Sciatic nerve (tissue), 2 donors: ENCODE measurements at places on chromosomes 5 and 9. TPM values are rescaled to one million over a fixed set of nuclear protein-coding genes. Genes with fewer than 3 reads are reported as not detected.

- DNase-seq: no peak
Observed at GRCh38 chr5:80254767-80255430, 949 bp downstream of the SERINC5 start.

DNA sequence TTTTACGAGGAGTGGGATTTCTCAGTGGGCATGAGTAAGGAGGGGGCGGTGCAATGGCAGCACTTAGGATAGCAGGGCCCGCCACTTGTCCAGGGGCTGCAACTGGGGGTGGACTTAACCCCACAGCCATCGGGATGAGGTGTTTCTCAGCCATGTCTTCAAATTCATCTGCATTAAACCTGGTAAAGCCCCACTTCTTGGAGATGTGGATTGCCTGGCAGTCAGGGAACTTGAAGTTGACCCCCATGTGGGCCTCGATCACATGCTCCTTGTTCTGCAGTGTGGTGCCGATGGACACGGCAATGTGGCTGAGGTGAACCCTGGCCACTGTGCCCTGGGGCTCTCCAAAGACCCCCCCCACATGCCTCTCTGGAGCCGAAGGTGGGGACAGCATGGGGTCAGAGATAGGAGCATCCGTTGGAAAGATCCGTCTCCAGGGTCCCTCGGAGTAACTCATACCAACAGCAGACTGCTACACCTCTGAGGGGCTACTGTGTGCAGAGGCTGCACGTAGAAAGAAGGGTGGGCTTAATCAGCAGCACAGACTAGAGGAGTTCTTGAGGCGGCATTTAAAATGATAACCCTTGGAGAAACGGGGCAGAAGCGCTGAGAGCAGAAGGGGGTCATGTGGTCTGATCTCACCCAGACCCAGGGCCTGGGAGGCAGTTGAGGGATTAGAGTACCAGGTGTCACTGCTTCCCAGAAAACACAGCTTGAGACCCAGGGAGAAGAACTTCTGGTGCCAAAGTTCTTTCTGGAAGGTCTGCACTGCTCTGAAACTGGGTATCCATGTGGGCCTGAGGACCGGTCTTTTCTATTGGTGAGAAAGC, 141.4 kb downstream of the MTX3 start:
- no peak for DNase-seq

- no peak for DNase-seq
Observed at GRCh38 chr9:93458712-93459111, 5.3 kb upstream of the FAM120AOS start.

- DNase-seq: no peak
Observed at GRCh38 chr5:114419067-114419388, 57.2 kb downstream of the KCNN2 start.

GRCh38 chr5:68710514-68710913, 383.3 kb upstream of the SLC30A5 start:
- DNase-seq: no peak

MLANA gene
- total RNA-seq: not detected

DNA sequence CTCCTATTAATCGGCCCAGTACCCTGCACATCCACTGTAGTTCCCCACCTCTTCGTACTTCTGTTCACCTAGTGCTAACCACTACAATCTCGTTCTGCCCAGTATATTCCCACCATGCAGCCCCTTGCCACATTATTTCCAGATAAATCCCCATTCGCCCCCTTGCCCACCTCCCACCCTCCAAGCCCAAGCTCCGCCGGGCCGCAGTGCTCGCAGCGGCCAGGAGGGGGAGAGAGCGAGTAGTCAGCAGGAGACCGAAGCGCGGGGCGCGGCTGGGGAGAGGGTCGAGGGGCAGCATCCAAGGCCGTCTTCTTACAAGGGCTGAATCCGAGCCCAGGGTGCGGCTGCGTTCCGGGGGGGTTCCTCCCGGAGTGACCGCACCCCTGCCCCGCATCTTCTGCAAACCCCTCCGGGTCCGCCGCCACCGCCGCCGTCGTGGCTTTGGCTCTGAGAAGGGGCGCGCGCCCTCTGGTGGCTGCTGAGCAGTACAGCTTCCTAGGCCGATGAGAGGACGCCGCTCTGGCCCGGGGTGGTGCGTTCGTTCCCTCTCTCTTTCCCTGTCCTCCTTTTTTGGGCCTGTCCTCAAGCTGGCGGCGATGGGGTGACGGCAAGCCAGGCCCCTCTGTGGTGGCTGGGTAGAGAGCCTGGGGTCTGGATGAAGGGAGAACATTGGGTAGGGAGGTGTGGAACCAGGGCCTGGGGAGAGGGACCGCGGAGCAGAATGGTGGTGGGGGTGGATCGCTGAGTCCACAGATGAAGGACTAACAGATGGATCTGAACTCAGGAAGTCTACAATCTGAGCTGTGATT, 30.0 kb upstream of the PSD2 start:
- DNase-seq: peak; percentile 91

DNA sequence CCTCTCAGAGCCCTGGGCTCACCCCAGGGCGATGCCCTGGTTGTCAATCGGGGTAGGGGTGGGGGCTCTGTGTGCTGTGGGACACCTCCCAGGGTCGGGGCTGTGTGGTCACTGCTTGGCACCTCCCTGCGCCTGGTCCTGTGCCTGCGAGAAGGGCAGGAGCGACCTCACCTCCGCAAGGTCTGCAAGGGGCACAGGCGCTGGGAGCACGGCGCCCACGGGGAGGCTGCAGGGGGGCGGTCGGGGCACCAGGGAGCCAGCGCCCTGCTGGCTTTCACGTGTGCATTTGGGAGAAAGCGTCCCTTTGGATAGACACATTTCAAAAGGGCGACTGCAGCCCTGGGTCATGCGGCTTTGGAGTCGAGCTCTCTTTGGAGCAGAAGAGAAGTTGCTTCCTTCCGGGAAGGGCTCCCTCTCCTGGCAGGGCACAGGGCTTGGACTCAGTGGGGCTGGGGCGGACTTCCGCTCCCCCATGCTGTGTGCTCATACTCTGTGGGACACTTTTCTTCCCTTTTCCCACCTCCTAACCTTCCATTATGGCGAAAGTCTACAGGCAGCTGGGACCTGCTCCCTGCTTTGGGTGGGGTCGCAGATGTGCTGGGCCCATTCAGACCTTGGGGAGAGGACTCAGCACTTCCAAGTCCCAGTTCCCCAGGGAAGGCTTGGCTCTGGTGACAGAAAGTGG, 52.9 kb upstream of the SLC28A3 start:
- DNase-seq: no peak

GRCh38 chr9:92315456-92315855, 9.7 kb downstream of the NOL8 start:
- no peak for DNase-seq

- DNase-seq: no peak
Observed at GRCh38 chr9:124052401-124052800, 40.8 kb downstream of the LHX2 start.

DNA sequence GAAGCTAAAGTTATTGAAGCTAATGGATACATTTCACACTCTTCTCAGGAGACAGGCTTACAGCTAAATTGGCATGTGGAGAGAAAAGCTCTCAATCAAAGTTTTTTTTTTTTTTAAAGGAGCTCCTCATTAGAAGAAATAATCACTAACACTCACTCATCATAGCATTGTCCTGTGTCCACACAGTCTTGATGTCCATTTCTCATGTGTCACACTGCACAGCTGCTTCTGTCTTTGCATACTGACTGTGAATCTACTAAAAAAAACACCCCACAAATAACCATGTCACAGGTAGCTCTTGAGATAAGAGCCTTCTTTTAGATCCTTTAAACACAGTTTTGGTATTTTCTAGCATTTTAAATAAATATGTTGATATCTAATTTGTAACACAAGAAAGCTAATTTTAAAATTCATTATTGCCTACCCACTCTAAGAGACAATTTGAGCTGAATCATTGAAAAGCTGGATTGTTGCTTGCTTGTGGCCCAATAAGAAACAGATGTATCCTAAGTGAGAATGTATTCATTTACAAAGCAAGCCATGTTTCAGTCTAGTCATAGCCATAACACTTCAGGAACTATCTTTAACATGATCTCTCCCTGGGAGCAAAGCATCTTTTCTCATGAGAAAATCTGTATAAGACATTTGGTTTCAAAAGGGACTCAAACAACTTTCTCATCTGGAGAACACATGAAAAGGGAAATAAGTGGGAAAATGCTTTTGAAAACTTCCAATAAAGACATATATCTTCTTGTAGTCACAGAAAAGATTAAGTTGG, 48.1 kb upstream of the PCSK1 start:
- no peak for DNase-seq

GMCL2 gene
- total RNA-seq: not detected
